Natural killer cell (primary cell): ENCODE measurements at places on chromosomes 12 and 14. TPM values are rescaled to one million over a fixed set of nuclear protein-coding genes. Genes with fewer than 3 reads are reported as not detected.

Gene TMEM19
- 24.6 TPM for total RNA-seq

- H3K4me1 ChIP-seq: no peaks in the 10 kb centered on the region
- no peak overlapping the region for H3K27ac ChIP-seq
- H3K4me3 ChIP-seq: no peak overlapping the region
These were observed 49.3 kb upstream of the TSPAN11 start for GRCh38 chr12:30877105-30877875.

- H3K27me3 ChIP-seq: no peaks in the 10 kb centered on the region
- H3K36me3 ChIP-seq: no peaks in the 10 kb centered on the region
- no peaks in the 10 kb centered on the region for H3K4me1 ChIP-seq
- H3K4me3 ChIP-seq: no peak overlapping the region
- no peak for DNase-seq
These were observed 140.6 kb downstream of the EGLN3 start for GRCh38 chr14:33810308-33810707.

DNA sequence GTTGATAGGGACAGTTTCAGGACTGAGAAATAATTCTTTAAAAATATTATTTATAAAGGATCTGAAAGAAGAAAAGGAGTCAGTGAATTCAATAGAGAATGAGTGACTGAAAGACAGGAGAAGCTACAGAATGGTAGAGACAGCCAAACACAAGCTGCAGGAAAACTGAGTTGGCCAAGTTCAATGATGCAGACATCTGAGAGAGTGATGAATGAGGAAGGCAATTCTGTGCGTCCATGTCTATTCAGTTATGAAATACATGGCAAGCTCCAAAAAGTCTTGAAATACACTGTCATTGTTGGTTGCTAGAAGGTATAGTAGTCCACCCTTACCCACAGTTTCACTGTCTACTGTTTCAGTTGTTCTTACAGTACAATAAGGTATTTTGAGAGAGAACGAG is 6.8 kb downstream of the LRRC74A start:
- no peaks in the 10 kb centered on the region for H3K27me3 ChIP-seq
- no peak for DNase-seq
- H3K4me1 ChIP-seq: no peaks in the 10 kb centered on the region
- H3K36me3 ChIP-seq: no peaks in the 10 kb centered on the region
- no peak overlapping the region for H3K4me3 ChIP-seq

- peaks cover 22% of the 10 kb centered on the region for H3K4me1 ChIP-seq
- H3K27me3 ChIP-seq: no peaks in the 10 kb centered on the region
- peak overlapping the region; percentile 27 for H3K27ac ChIP-seq
- no peak overlapping the region for H3K4me3 ChIP-seq
- peaks cover 10% of the 10 kb centered on the region for H3K36me3 ChIP-seq
These were observed 29.1 kb upstream of the LRTM2 start for GRCh38 chr12:1791104-1791841.

Gene FAM181A
- total RNA-seq: not detected

DNA sequence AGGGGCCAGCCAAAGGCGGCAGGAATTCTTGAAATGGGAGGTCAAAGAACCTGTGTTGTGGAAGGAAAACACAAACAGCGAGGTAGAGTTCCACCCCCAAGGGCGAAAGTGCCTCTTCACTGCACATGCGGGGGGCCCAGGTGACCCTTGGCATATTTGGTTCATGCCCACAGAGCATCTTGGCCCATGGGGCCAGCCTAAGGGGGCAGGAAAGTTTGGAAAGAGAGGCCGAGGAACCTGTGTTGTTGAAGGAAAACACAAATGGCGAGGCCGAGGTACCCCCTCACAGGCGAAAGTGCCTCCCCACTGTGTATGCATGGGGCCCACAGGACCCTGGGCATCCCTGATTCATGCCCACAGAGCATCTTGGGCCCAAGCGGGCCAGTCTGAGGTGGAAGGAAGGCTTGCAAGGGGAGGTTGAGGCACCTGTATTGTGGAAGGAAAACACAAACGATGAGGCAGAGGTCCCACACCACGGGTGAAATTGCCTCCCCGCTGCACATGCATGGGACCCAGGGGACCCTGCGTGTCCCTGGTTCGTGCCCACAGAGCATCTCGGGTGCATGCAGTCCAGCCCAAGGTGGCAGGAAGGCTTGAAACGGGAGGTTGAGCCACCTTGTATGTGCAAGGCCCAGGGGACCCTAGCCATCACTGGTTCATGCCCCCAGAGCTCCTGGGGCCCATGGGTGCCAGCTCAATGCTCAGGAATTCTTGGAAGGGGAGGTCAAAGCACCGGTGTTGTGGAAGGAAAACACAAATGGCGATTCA is 384.1 kb downstream of the ALG10 start:
- H3K4me1 ChIP-seq: no peaks in the 10 kb centered on the region
- H3K36me3 ChIP-seq: no peaks in the 10 kb centered on the region
- no peak overlapping the region for H3K4me3 ChIP-seq
- no peak overlapping the region for H3K27ac ChIP-seq
- H3K27me3 ChIP-seq: no peaks in the 10 kb centered on the region

Gene CLEC6A
- total RNA-seq: not detected

Gene RFX4
- not detected for total RNA-seq

Gene OVCH1
- not detected for total RNA-seq

Gene GAS2L3
- total RNA-seq: 1.4 TPM

GRCh38 chr12:553216-554000 is 93.7 kb downstream of the B4GALNT3 start:
- H3K4me1 ChIP-seq: peaks cover 11% of the 10 kb centered on the region
- peak overlapping the region; percentile 32 for H3K4me3 ChIP-seq
- H3K27ac ChIP-seq: peak overlapping the region; percentile 15
- H3K27me3 ChIP-seq: no peaks in the 10 kb centered on the region
- peak; percentile 51 for DNase-seq

- H3K27ac ChIP-seq: no peak overlapping the region
- no peaks in the 10 kb centered on the region for H3K36me3 ChIP-seq
- no peaks in the 10 kb centered on the region for H3K4me1 ChIP-seq
These were observed 19.8 kb downstream of the NR1H4 start for GRCh38 chr12:100493396-100494012.

- H3K36me3 ChIP-seq: peaks cover 3% of the 10 kb centered on the region
- no peak overlapping the region for H3K27ac ChIP-seq
- peaks cover 3% of the 10 kb centered on the region for H3K27me3 ChIP-seq
- DNase-seq: peak; percentile 76
These were observed 8.6 kb downstream of the PPP1R1A start for GRCh38 chr12:54579696-54580333.

- H3K4me3 ChIP-seq: no peak overlapping the region
- H3K4me1 ChIP-seq: no peaks in the 10 kb centered on the region
- H3K27me3 ChIP-seq: no peaks in the 10 kb centered on the region
These were observed 25.3 kb downstream of the RHOJ start for GRCh38 chr14:63229330-63230059.

GRCh38 chr12:51171884-51172514 is 936 bp downstream of the TFCP2 start:
- peak overlapping the region; percentile 94 for H3K27ac ChIP-seq
- no peaks in the 10 kb centered on the region for H3K36me3 ChIP-seq
- H3K4me3 ChIP-seq: peak overlapping the region; percentile 85
- DNase-seq: peak; percentile 31
- no peaks in the 10 kb centered on the region for H3K27me3 ChIP-seq
- peaks cover 22% of the 10 kb centered on the region for H3K4me1 ChIP-seq

Gene TMEM120B
- total RNA-seq: 7.9 TPM

GRCh38 chr12:64232196-64232595 is 10.1 kb upstream of the KICS2 start:
- H3K27ac ChIP-seq: no peak overlapping the region
- H3K4me1 ChIP-seq: no peaks in the 10 kb centered on the region
- no peak overlapping the region for H3K4me3 ChIP-seq
- no peaks in the 10 kb centered on the region for H3K36me3 ChIP-seq
- H3K27me3 ChIP-seq: no peaks in the 10 kb centered on the region
- DNase-seq: no peak

DNA sequence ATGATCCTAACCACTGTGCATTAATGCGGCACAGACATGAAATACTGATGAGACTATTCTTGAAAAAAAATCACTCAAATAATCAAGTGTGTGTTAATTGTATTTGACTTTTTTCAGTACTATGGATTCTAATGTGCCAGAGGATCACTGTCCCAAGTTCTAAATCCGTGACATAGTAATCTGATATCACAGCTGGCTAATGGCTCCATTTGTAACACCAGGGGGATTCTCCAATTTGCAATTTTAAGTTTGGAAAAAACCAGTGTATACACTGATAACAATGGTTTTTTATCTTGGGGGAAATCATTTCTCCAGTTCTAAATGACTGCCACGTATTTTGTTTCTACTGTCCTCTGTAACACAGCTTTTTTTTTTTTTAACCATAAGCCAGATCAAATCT is 33.0 kb downstream of the MPHOSPH9 start:
- H3K27me3 ChIP-seq: no peaks in the 10 kb centered on the region
- H3K36me3 ChIP-seq: peaks cover 38% of the 10 kb centered on the region
- H3K4me1 ChIP-seq: no peaks in the 10 kb centered on the region
- no peak overlapping the region for H3K4me3 ChIP-seq

GRCh38 chr12:71000748-71001147 is 80.2 kb upstream of the PTPRR start:
- DNase-seq: no peak
- H3K4me3 ChIP-seq: no peak overlapping the region
- no peaks in the 10 kb centered on the region for H3K4me1 ChIP-seq
- H3K27me3 ChIP-seq: no peaks in the 10 kb centered on the region
- no peak overlapping the region for H3K27ac ChIP-seq
- no peaks in the 10 kb centered on the region for H3K36me3 ChIP-seq

GRCh38 chr12:16610001-16610585 is 4.1 kb upstream of the LMO3 start:
- no peak for DNase-seq
- no peaks in the 10 kb centered on the region for H3K4me1 ChIP-seq
- H3K4me3 ChIP-seq: no peak overlapping the region
- H3K27ac ChIP-seq: no peak overlapping the region
- H3K36me3 ChIP-seq: no peaks in the 10 kb centered on the region
- H3K27me3 ChIP-seq: peaks cover 11% of the 10 kb centered on the region

- no peak overlapping the region for H3K4me3 ChIP-seq
- no peaks in the 10 kb centered on the region for H3K27me3 ChIP-seq
- no peaks in the 10 kb centered on the region for H3K4me1 ChIP-seq
- H3K27ac ChIP-seq: no peak overlapping the region
These were observed 6.9 kb downstream of the ALDH6A1 start for GRCh38 chr14:74077401-74077800.

Gene CIROP
- not detected for total RNA-seq

Gene GYS2
- total RNA-seq: not detected

Gene LRIG3
- not detected for total RNA-seq

GRCh38 chr12:114933428-114934160 is 249.6 kb upstream of the TBX3 start:
- no peaks in the 10 kb centered on the region for H3K36me3 ChIP-seq
- H3K27ac ChIP-seq: no peak overlapping the region
- no peak overlapping the region for H3K4me3 ChIP-seq
- no peaks in the 10 kb centered on the region for H3K4me1 ChIP-seq
- no peaks in the 10 kb centered on the region for H3K27me3 ChIP-seq
- no peak for DNase-seq

- no peaks in the 10 kb centered on the region for H3K27me3 ChIP-seq
- H3K4me1 ChIP-seq: peaks cover 44% of the 10 kb centered on the region
- no peak overlapping the region for H3K27ac ChIP-seq
- H3K36me3 ChIP-seq: no peaks in the 10 kb centered on the region
These were observed 1.4 kb upstream of the CDCA4 start for GRCh38 chr14:105022276-105022670.
